ENCODE measurements at places on chromosomes 13 and 19.

DNA sequence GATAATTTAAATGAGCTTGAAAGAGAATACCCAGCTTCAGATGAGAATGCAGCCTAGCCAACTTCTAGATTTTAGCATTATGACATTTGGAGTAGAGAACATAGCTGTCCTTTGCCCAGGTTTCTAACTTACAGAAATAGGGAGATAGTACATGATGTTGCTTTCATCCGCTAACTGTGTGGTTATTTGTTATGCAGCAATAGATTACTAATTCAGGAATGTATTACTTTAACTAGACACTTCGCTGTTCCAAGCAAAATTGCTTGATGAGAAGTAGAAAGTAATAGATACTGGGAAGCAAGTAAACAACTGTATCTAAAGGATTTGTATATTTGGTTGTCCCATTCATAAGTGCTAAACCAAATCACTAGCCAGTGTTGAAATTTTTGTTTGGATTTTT is 790.9 kb upstream of the PRR20A start:
- no peak for DNase-seq

DNA sequence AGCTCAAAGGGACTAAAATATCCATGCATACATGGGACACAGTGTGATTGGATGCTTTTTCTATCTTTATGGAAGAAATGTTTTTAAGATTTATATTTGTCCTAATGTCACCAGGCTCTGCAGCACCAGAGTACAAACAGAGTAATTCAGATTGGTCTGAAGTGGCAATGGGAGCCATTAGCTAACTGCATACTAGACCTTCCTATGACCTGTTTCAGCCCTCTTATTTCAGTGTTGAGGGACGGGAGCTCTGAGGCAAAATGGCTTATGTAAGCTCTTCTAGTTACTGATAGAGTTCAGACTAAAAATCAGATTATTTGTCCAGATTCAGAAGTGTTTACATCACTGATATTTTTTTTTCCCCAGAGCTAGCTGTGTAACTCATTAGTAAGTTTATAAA is 4.9 kb downstream of the SLAIN1 start:
- no peak for DNase-seq

GRCh38 chr19:31315652-31316051 is 33.6 kb downstream of the TSHZ3 start:
- no peak for DNase-seq

DNA sequence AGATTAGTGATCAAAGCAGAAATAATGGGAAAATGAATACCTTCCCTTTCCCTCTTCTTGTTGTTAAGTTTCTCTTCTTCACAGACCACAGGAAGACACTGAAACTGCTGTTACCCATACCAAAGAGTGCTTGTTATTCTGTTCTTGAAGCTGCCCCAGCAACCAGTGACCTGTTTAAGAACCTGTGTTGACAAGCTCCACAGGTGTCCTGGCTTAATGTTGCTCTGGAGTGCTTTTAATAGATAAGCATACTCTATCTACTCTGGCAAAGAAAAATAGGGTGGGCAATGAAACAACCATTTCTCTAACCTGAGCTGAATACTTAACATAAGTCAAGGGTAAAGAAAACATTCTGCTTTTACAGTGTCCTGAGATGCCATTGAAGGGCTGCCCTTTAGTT is 506.7 kb upstream of the GPC6 start:
- DNase-seq = no peak

- no peak for DNase-seq
Measured at GRCh38 chr13:48578516-48579164, 45.8 kb upstream of the RCBTB2 start.

GRCh38 chr13:34469196-34469986 is 472.7 kb upstream of the NBEA start:
- no peak for DNase-seq

DNA sequence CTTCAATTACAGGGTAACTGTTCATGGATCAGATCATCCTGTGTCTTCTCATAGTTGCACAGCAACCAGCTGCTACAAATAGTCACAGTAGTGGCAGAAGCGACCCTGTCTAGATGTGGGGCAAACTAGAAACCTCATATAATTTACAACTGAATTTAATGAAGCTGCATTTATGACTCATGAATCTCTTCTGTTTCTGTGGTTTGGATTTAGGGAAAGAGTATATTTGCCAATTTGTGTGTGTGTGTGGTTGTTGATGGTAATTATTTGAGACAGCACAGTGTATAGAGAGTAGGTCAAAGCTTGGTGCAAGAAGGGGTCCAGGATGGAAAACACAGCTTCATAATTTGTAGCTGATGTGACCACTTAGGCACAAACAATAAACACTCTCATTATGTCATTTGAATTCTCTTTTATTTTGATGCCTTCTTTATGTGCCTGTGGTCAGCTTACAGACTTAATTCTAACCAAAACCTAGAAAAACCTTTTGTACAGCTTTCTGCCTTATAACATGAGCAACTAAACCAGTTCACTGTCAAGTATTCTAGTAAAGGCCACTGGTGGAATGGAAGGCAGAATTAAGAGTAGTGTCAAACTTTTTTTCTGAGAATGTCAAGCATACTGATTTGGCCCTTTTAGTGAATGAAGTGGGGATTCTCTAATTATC is 218.1 kb downstream of the TBC1D4 start:
- no peak for DNase-seq

DNA sequence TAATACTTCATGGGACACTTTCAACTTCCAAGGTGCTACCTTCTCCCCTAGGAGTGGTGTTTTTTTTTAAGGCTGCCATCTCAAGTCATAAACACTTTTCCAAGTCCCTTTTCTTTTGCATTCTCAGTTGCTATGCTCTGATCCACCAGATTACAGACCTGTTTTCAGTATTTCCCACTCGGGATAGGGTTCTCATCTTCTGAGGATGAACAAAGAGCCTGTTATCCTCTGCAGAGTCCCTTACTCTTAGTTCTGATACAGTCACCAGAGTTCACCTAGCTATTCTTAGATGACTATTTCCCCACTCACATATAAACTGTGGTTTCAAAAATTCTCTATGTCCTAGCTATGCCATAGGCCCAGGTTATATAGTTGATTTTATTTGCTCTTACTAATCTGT is 15.9 kb downstream of the ZDHHC20 start:
- no peak for DNase-seq

DNA sequence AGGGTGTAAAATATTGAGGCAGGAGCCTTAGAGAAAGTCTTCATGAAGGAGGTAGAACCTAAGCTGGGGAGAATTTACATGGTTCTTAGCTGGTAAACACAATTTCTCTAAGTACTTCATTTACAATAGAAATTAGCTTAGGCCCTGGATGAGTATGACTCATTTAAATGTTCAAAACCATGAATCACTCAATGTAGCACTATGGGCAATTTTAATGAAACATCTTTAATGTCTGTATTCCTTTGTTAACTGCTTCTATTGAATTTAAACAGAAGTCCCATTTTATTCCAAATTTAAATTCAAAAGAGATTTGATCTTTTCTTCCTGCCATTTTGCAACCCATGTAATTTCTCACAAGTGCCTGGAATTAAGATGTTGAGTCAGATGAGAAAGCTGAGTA is 252.1 kb downstream of the RFC3 start:
- DNase-seq = peak; percentile 42

DNA sequence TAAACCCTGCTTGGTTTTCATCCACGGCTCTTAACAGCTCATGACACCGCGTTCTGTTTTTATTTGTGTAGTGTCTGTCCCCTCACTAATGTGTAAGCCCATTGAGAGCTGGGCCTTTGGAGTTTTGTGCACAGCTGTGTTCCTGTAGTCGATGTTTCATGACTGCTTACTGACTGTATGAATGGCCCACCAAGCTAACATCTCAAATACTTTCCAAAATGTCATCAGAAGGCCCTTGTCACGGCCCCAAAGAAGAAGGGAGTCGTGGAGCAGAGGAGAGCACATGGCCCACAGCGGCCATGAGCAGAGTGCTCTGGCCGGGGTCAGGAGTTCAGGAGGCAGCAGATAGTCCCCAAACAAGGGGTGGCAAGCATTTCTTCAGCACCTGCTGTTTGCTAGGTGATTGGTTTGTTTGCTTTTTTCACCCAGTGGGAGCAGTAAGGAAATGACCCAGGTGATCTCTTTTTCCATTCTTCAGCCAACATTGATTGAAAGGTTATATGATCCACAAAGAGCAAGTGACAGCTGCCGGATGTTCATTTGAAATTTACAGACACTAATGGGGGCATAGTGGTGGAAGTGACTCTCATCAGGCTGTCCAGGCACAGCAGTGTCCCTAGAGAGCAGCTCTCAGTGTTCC is 315.2 kb downstream of the ATP8A2 start:
- DNase-seq = no peak

- DNase-seq = no peak
Measured at GRCh38 chr19:3124630-3125029, 11.2 kb upstream of the GNA15 start.

GRCh38 chr19:31424861-31425620 is 75.8 kb upstream of the TSHZ3 start:
- no peak for DNase-seq

GRCh38 chr13:37984357-37984756 is 114.8 kb upstream of the TRPC4 start:
- no peak for DNase-seq

DNA sequence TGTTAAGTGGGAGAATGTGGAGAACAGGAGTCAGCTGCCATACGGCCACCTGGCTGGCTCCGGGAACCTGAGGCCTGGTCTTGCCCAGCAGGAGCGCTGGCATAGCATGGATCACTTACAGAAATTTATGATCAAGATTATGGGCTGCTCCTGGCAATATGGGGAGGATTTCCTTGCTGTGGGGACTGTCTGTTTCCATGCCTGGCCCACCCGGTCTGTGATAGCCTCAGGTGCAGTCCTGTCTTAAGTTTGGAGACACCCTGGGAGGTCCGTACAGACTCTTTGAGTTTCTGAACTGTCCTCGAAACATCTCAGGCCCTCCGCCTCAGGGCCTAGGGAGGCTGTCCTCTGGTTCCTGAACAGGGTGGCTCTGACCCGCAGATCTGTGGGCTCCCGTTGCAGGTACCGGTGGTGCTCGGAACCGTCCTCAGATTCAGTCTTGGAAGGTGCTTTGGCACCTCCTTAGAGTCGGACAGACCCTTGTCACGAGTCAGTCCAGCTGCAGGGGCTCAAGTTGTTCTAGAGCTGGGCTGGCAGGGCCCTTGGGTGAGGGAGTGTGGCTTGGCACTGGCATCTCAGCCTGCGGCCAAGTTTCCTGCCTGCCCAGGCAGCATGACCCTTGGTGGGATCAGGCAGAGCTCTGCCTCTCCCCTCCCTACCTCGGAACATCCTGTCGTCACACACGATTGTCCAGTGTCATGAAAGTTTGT is 4.9 kb downstream of the TFDP1 start:
- no peak for DNase-seq

GRCh38 chr13:46487748-46488147 is 65.2 kb upstream of the LRCH1 start:
- DNase-seq = no peak

DNA sequence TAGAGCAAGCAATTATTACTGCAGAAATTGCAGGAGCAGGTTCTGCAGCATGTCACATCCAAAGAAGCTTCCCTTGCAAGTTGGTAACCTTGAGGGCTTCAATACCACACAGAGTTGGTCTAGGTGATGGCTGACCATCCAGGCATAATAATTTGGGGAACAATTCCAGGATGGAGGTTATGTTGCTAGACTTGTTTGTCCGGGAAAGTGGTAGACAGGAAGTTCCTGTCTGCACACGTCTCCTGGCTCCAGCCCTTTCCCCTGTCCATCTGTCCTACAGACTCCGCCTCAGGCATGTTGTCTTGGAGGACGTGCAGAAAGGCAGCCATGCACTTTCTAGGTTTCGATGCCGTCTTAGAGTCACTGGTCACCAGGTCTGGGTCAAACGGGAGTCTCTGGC is 26.0 kb downstream of the DPRX start:
- no peak for DNase-seq

GRCh38 chr13:32881074-32881776 is 135.0 kb upstream of the KL start:
- DNase-seq = no peak

DNA sequence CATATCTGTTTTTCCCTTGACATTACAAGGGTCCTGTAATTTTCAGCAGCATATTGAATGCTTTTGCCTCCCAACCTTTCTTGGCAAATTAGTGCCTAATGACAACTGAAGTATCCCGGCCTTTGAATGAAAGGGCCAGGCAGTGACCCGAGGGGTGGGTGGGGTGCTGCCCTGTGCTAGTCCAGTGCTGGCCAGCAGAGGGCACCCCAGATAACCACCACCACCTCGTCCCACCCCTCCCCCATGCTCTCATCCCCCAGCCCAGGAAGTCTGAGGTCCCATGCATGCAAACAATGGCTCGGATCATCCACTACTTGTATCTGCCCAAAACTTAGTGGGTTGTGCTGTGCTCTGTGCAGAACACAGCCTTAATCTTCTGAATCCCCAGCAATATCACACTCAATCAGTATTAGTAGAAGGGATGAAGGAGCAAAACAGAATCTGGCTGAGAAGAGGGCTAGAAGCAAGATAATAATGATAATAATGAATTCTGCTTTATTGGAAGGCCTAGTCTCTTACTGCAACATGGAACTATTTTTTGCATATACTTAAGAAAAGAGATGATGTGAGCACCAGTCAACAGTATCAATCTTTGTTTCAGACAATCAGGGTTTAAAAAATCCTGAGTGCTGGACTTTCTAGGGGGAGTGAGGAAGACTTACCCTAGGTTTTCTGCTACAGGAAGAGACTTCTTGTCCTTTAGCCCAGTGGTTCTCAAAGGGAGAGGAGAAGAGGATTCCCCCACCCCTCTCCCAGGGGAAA is 3.8 kb downstream of the ATP12A start:
- peak; percentile 50 for DNase-seq

DNA sequence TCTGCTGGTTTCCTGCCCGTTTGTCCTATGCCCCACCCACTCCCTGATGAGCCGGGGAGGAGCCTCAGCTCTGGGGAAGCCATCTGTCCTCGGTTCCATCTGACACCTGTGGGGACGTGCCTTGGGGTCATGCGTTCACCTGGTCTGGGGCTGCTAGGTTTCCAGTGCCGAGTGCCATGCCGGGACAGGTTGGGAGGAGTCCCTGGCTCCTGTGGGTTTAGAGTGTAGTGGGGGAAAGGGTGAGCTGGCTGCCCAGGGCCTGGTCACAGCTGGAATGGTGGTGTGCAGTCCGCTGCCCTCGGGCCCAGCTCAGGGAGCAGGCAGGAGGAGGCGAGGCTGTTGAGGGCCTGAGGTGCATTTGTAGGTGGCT is 2.5 kb downstream of the KDM4B start:
- no peak for DNase-seq

DNA sequence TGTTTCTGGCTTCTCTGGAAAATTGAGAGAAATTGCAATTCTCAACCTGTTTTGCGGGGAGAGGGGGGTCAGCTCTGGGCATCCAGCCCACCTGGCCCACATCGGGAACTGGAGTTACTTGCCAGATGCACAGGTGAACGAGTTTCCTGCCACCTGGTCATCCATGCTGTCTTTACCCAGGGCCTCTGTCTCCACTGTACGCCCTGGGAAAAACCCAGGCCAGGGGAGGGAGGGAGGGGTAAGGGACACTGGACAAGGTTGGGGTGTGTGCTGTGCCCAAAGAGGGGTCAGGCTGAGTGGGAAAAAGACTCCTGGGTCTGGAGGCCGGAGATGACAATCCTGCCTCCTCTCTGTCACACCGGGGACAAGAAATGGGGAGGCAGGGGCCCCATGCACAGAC is 307.6 kb downstream of the ZNF536 start:
- DNase-seq = no peak

- DNase-seq = no peak
Measured at GRCh38 chr13:103996733-103997132, 930.5 kb upstream of the SLC10A2 start.

- no peak for DNase-seq
Measured at GRCh38 chr19:33216198-33216830, 9.3 kb downstream of the SLC7A10 start.

GRCh38 chr13:73273745-73274144 is 214.9 kb downstream of the KLF5 start:
- DNase-seq = no peak
